ENCODE measurements at places on chromosomes 2 and 18. TPM values are rescaled to one million over a fixed set of nuclear protein-coding genes. Genes with fewer than 3 reads are reported as not detected.

TSN gene
- 35.4 TPM for total RNA-seq

CRYGC gene
- not detected for total RNA-seq

DNA sequence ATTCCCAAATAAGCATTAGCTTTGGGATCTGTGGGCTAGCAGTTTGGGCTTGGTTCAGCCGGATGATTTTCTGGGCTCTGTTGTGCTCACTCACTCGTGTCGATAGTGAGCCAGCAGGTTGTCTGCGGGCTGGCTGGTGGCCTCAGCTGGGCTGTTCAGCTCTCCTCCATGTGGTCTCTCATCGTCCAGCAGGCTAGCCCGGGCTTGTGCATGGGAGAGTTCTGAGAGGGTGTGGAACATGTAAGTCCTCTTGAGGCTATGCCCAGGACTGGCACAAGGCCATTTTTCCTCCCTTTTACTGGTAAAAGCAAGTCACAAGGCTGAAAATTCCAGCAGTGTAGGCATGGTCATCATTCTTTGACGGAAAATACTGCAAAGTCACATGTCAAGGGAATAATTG, 38.5 kb downstream of the NTSR2 start:
- DNase-seq: no peak

- DNase-seq: no peak
Measured at GRCh38 chr18:45589356-45590035, 25.8 kb upstream of the SLC14A2 start.

DNA sequence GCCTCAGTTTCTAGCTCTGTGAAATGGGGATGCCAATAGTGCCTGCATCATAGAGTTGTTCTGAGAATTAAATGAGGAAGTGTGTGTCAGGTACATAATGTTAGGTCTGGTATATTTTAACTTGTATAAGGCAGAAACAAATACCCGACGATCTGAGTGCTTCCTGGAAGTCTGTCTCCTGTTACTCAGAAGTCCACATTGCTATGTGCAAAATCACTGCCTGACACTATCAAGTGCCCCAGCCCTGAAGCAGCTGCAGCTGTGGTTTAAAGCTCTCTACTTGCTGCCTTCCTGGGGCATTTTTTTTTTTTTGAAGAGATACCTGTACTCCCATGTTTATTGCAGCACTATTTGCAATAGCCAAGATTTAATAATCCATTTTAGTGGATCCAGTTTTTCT, 125.3 kb downstream of the SLC4A3 start:
- DNase-seq: no peak

DNA sequence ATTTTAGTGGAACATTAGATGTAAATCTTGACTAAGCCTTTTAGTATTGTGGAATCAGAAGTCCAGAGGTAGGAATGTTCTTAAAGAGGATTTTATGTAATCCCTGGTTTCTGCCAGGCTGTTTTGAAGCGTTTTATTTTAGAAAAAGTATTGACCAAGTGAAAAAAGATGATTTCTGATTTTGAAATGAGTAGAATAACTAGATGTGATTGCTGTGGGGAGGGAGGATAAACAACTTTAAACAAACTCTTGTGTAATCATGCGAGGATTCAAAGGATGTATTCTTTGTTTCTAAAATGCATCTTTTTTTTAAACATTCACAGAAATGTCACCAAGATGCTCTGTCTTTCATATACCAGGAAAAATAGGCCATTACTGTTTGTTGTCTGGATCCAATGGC, 53.9 kb downstream of the PHLPP1 start:
- DNase-seq: no peak

All from vagina (tissue), 2 donors.